ENCODE measurements at places on chromosomes 5 and 9.

- no peak for DNase-seq
Measured at GRCh38 chr5:158212917-158213316, 354.0 kb upstream of the CLINT1 start.

- no peak for DNase-seq
Measured at GRCh38 chr9:3968891-3969290, 331.0 kb downstream of the GLIS3 start.

GRCh38 chr5:83313436-83313835 lies 158.1 kb upstream of the VCAN start:
- DNase-seq = no peak

- DNase-seq = peak; percentile 41
Measured at GRCh38 chr9:5425006-5425628, 12.6 kb downstream of the PLGRKT start.

GRCh38 chr5:91365498-91365897 lies 17.6 kb downstream of the ARRDC3 start:
- DNase-seq = no peak
